Thoracic aorta endothelial cell (primary cell): ENCODE measurements at places on chromosomes 6 and 20. TPM values are rescaled to one million over a fixed set of nuclear protein-coding genes. Genes with fewer than 3 reads are reported as not detected.

Gene RAET1L
- not detected in 2 replicates for total RNA-seq

Gene OR2B6
- not detected in 2 replicates for total RNA-seq

Gene NMBR
- not detected in 2 replicates for total RNA-seq

Gene ATRN
- total RNA-seq = 44.6 and 46.8 TPM in 2 replicates

Gene SPDEF
- total RNA-seq = under 0.01 and 0.07 TPM in 2 replicates

Gene TCF19
- total RNA-seq = 24.2 and 30.3 TPM in 2 replicates

Gene LAMA2
- total RNA-seq = 3.9 and 5.8 TPM in 2 replicates

Gene PLCB4
- 1.5 and 3.5 TPM in 2 replicates for total RNA-seq

Gene NOP56
- total RNA-seq = 200 and 273 TPM in 2 replicates

Gene RFX6
- total RNA-seq = not detected in 2 replicates

Gene AVP
- not detected in 2 replicates for total RNA-seq

Gene PNLDC1
- not detected in 2 replicates for total RNA-seq

Gene CPXM1
- 0.13 and 0.14 TPM in 2 replicates for total RNA-seq

Gene RTEL1
- total RNA-seq = 19.8 and 22.6 TPM in 2 replicates

Gene SLC17A9
- 12.5 and 19.2 TPM in 2 replicates for total RNA-seq

Gene TRIM10
- not detected in 2 replicates for total RNA-seq

Gene SOX18
- total RNA-seq = 25.5 and 42.1 TPM in 2 replicates

Gene CRYBG1
- 16.4 and 55.7 TPM in 2 replicates for total RNA-seq

Gene POU5F1
- 0.27 TPM in 1 of 2 replicates, not detected in the other for total RNA-seq

Gene BEND6
- 1.0 and 1.1 TPM in 2 replicates for total RNA-seq

Gene BPIFB4
- not detected in 2 replicates for total RNA-seq

Gene GINS1
- 27.7 and 33.9 TPM in 2 replicates for total RNA-seq
